Activated naive CD4-positive, alpha-beta T cell treated with anti-CD3 and anti-CD28 coated beads for 36 hours (primary cell): ENCODE measurements at places on chromosomes 7 and 10. TPM values are rescaled to one million over a fixed set of nuclear protein-coding genes. Genes with fewer than 3 reads are reported as not detected.

DNA sequence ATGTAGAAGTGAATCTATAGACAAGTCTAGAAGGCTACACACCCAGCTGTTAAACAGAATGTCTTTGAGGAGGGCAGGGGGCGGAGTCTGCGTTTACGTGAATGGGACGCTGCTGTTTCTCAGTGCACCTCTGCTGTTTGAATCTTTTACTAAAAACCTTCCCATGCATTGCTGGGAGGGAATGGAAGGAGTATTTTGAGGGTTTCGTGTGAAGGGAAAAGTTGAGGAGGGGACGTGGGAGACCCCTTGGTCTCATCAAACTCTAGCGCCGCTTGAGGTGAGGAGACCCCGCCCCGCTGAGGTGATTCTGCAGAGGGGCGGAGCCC, 492 bp upstream of the VCL start:
- peak; percentile 77 for DNase-seq
- H3K4me3 ChIP-seq: peak overlapping the region; percentile 86
- H3K36me3 ChIP-seq: no peaks in the 10 kb centered on the region
- H3K27ac ChIP-seq: peak overlapping the region; percentile 89

Gene MPP7
- total RNA-seq: 23.6 TPM

GRCh38 chr10:10804061-10804460, 213.6 kb upstream of the CELF2 start:
- no peak overlapping the region for H3K27ac ChIP-seq
- no peaks in the 10 kb centered on the region for H3K27me3 ChIP-seq
- no peak overlapping the region for H3K4me3 ChIP-seq
- H3K36me3 ChIP-seq: no peaks in the 10 kb centered on the region

DNA sequence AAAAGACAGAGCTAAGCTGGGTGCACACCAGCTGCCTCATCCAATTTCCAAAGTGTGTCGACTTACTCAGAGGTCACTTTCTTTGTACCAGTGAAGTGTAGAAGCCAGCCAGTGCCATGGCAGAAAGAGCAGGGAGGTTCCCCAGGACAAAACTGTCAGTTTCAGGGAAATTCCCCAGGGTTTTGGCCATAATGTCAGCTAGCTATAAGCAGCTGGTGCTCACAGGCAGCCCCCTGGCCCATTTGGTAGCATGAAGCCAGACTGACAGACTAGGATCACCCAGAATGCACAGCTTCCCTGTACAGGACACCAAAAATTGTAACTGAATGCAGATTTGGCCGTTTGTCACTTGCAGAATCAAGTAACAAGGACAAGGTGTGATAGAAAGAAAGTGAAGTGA, 28.6 kb downstream of the MRPL32 start:
- no peak overlapping the region for H3K4me3 ChIP-seq
- H3K27me3 ChIP-seq: peaks cover 15% of the 10 kb centered on the region
- DNase-seq: no peak
- peaks cover 17% of the 10 kb centered on the region for H3K4me1 ChIP-seq
- H3K36me3 ChIP-seq: peaks cover 5% of the 10 kb centered on the region

GRCh38 chr10:23686722-23687121, 247.8 kb downstream of the OTUD1 start:
- no peak for DNase-seq
- H3K27me3 ChIP-seq: peaks cover 13% of the 10 kb centered on the region
- peaks cover 3% of the 10 kb centered on the region for H3K4me1 ChIP-seq
- H3K4me3 ChIP-seq: no peak overlapping the region

GRCh38 chr10:30392564-30392990, 41.4 kb upstream of the MAP3K8 start:
- no peak overlapping the region for H3K27ac ChIP-seq
- H3K4me1 ChIP-seq: peaks cover 3% of the 10 kb centered on the region
- peaks cover 5% of the 10 kb centered on the region for H3K27me3 ChIP-seq
- peak; percentile 82 for DNase-seq
- H3K36me3 ChIP-seq: no peaks in the 10 kb centered on the region

- H3K27ac ChIP-seq: no peak overlapping the region
- no peaks in the 10 kb centered on the region for H3K4me1 ChIP-seq
- H3K27me3 ChIP-seq: no peaks in the 10 kb centered on the region
- DNase-seq: no peak
These were observed 67.7 kb downstream of the COL13A1 start for GRCh38 chr10:69869291-69869961.

- no peak overlapping the region for H3K4me3 ChIP-seq
- no peaks in the 10 kb centered on the region for H3K27me3 ChIP-seq
- no peak for DNase-seq
- H3K27ac ChIP-seq: no peak overlapping the region
These were observed 169.6 kb upstream of the FAM171A1 start for GRCh38 chr10:15540727-15541126.

- no peaks in the 10 kb centered on the region for H3K27me3 ChIP-seq
- H3K4me1 ChIP-seq: peaks cover 41% of the 10 kb centered on the region
- no peak overlapping the region for H3K27ac ChIP-seq
- no peak for DNase-seq
- H3K4me3 ChIP-seq: no peak overlapping the region
- H3K36me3 ChIP-seq: peaks cover 14% of the 10 kb centered on the region
These were observed 21.5 kb downstream of the WASL start for GRCh38 chr7:123727071-123727837.

GRCh38 chr7:50607524-50608125, 42.4 kb upstream of the DDC start:
- H3K27me3 ChIP-seq: no peaks in the 10 kb centered on the region
- no peak overlapping the region for H3K27ac ChIP-seq
- DNase-seq: no peak
- no peak overlapping the region for H3K4me3 ChIP-seq
- peaks cover 26% of the 10 kb centered on the region for H3K4me1 ChIP-seq

- no peak overlapping the region for H3K4me3 ChIP-seq
- H3K27me3 ChIP-seq: no peaks in the 10 kb centered on the region
- no peak overlapping the region for H3K27ac ChIP-seq
- no peaks in the 10 kb centered on the region for H3K36me3 ChIP-seq
These were observed 535.6 kb upstream of the GHITM start for GRCh38 chr10:83603708-83604107.

DNA sequence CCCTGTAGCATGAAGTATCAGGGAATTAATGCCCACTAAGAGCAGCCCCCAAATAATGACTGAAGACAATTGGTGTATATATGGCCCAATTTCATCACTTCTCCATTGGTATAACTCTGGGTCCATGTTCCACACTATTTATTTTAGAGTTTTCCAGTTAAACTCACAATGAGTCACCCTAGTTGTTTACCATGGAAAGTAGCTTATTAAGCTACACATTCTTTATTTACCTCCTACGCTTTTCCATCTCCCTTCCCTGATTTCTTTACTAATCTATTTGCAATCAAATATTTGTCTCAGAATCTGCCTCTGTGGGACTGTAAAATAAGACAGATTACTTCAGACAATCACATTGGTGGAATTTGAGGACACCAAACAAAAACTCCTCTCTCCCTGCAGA, 655.6 kb downstream of the SORCS1 start:
- DNase-seq: no peak
- no peaks in the 10 kb centered on the region for H3K4me1 ChIP-seq
- no peaks in the 10 kb centered on the region for H3K36me3 ChIP-seq

GRCh38 chr7:138338361-138338760, 121.7 kb upstream of the TRIM24 start:
- DNase-seq: no peak
- H3K4me3 ChIP-seq: no peak overlapping the region
- no peaks in the 10 kb centered on the region for H3K4me1 ChIP-seq
- H3K36me3 ChIP-seq: peaks cover 7% of the 10 kb centered on the region

- H3K4me3 ChIP-seq: no peak overlapping the region
- H3K36me3 ChIP-seq: peaks cover 30% of the 10 kb centered on the region
- H3K4me1 ChIP-seq: peaks cover 60% of the 10 kb centered on the region
- peak overlapping the region; percentile 30 for H3K27ac ChIP-seq
- no peak for DNase-seq
- no peaks in the 10 kb centered on the region for H3K27me3 ChIP-seq
These were observed 7.9 kb downstream of the GTF2I start for GRCh38 chr7:74665296-74665938.

Gene CEP41
- 16.0 TPM for total RNA-seq

GRCh38 chr7:2387897-2388636, 15.3 kb upstream of the CHST12 start:
- peaks cover 1% of the 10 kb centered on the region for H3K4me1 ChIP-seq
- H3K4me3 ChIP-seq: no peak overlapping the region
- H3K27me3 ChIP-seq: no peaks in the 10 kb centered on the region
- peaks cover 5% of the 10 kb centered on the region for H3K36me3 ChIP-seq
- no peak overlapping the region for H3K27ac ChIP-seq

GRCh38 chr7:134289423-134289822, 27.3 kb downstream of the SLC35B4 start:
- no peak overlapping the region for H3K4me3 ChIP-seq
- no peak for DNase-seq
- no peaks in the 10 kb centered on the region for H3K27me3 ChIP-seq
- H3K27ac ChIP-seq: no peak overlapping the region
- H3K36me3 ChIP-seq: peaks cover 8% of the 10 kb centered on the region
- H3K4me1 ChIP-seq: no peaks in the 10 kb centered on the region

Gene FANK1
- 0.38 TPM for total RNA-seq

DNA sequence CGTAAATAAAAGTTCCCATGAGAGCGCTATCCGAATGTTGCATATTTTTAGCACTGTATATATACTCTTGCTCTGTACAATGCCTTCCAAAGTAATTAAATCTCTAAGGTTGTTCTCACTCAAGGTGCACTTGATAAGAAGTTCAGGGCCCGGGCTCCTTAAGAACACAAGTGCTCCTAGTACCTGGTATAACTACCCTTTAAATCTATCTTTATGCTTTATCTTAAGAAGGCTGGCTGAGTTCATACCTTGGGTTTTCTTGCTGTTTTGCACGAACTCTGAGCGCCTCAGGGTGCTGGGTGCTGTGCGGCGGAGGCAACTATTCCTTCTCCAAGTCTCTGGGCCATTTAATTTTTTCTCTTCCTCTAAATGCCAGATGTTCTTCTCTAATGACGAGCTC, 80.4 kb downstream of the DNMBP start:
- DNase-seq: no peak
- no peak overlapping the region for H3K27ac ChIP-seq
- peaks cover 20% of the 10 kb centered on the region for H3K4me1 ChIP-seq
- no peak overlapping the region for H3K4me3 ChIP-seq
- no peaks in the 10 kb centered on the region for H3K36me3 ChIP-seq

Gene PDK4
- not detected for total RNA-seq
